Activated CD4-positive, CD25-positive, alpha-beta regulatory T cell treated with anti-CD3 and anti-CD28 coated beads, Interleukin-2, amount 50 U/mL, for 24 hours (primary cell): ENCODE measurements at places on chromosomes 11 and 22.
A peak's percentile ranks its signal among the peaks of the same experiment; 100 is the strongest.

- peak; percentile 44 for ATAC-seq
These were observed 101.8 kb downstream of the USP35 start for GRCh38 chr11:78290293-78291176.

DNA sequence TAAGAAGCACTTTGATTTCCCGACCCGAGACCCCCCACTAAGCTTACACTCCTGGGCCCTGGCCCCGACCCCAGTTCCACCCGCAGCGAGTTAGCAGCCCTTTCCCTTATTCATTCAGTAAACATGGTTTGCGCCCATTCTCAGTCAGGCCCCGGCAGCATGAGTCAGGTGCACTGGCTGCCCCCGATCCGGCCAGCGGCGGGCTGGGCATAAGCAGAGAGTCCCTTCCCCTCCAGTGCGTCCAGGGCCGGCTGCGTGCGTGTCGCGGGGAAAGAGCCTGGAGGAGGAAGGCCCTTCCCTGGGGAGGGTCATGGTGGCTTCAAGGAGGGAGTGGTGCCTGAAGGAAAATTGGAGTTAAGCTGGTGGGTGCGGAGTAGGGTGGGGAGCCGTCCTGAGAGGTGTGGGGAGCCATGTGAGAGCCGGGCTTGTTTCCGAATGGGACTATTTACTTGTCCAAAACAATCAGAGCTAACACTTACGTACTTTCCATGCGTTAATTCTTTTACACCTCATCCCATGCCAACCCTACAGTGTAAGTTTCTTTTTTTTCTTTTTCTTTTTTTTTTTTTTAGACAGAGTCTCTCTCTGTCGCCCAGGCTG, 657 bp downstream of the IGHMBP2 start:
- peak; percentile 7 for ATAC-seq

GRCh38 chr11:79129702-79130101, 311.1 kb downstream of the TENM4 start:
- no peak for ATAC-seq

GRCh38 chr22:31436132-31436531, 36.7 kb downstream of the DRG1 start:
- ATAC-seq = no peak

GRCh38 chr11:102868339-102868738, 6.4 kb downstream of the MMP12 start:
- no peak for ATAC-seq

DNA sequence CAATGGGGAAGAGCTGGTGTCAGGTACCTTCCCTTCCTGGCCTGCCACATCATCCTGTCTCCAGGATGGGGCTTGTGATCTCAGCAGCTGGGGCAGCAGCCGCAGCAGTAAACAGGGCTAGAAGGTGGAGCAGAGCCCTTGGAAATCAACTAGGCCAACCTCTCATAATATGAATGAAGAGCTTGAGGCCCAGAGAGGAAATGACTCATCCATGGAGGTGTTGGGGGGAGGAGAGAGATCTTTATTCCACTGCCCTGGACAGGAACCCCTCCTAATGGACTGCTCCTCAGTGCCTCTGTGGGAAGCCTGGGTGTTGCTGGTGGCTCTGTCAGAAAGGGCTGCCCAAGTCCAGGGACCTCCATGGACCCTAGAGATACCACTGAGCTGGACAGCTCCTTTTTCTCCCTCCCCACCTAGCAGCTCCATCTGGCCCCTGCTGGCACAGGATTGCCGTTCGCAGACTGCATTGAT, 111.8 kb downstream of the OSBP2 start:
- no peak for ATAC-seq

DNA sequence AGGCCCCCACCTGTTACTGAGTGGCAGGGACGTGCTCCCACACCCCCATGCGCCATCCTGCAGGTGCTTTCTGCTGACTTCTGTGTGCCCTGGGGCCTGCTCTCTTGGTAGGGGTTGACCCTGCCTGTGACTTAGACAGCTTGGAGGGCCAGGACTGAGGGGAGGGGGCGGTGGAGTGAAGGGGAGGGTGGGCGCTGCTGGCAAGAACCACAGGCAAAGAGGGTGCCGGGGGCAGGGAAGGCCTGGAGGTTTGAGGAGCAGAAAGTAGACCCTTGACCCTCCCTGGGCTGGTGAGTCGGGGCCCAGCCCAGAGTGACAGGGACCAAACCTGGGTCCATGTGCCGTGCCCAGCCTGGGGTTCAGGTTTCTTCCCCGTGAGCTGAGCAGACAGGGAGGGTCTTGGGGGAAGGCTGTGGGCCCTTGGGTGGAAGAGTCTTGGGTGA, 17.8 kb downstream of the KCNQ1 start:
- ATAC-seq = no peak

GRCh38 chr11:72177656-72178055, 14.3 kb upstream of the FOLR1 start:
- ATAC-seq = no peak

DNA sequence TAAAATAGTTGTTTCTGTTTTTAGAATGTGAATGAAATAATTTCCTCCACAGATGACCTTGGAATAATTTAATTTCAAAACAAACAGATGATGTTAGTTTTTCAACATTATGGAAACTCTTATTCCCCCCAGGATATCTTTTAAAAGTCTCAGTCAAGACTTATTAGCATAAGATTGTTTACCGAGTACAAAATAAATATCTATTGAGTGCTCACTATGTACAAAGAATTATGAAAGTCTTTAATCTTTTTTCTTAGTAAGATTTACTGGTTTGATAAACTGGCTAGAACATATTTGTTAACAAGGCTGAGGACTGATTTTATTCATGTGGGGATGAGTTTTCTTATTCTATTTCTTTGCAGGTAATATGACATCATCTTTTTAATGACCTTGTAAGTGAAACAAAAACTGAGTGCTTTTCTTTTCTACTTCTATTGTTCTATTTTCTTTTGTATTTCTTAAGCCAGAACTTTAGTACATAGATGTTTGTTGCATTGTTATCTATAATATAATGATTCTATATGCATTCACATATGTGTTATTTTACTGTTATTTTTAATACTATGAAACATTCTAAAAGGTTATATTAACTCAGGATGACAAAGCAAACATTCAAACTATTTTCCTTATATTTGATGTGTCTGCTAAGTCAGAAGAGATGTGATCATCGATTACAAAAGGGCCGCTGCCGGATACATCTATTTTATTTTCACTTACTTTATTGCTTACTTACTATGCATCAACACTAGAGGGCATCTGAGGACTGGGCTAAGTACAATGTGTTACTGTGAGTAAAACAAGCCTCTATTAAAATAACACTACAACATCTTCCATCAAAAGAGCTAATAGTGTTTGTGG, 111.0 kb upstream of the ARHGAP42 start:
- no peak for ATAC-seq

DNA sequence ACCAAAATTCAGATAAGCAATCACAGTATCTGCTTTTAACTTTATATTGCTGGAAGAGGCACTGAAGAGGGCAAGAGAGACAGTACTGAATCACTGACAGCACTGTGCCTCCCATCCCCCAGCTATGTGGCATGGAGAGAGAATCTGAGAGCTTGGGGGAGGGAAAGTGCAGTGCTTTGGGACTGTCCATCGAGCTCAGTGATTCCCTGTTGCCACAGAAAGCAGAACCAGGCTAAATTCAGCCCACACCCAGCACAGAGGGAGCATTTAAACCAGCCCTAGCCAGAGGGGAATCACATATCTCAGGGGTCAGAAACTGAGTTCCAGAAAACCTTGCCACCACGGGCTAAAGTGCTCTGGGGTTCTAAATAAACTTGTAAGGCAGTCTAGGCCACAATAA, 44.3 kb downstream of the KCNQ1 start:
- no peak for ATAC-seq

GRCh38 chr11:67355794-67356386, 2.5 kb upstream of the POLD4 start:
- no peak for ATAC-seq

- ATAC-seq = no peak
These were observed 57.4 kb downstream of the BUD13 start for GRCh38 chr11:116715383-116715782.

GRCh38 chr11:128714881-128715280, 21.0 kb downstream of the FLI1 start:
- peak; percentile 33 for ATAC-seq

DNA sequence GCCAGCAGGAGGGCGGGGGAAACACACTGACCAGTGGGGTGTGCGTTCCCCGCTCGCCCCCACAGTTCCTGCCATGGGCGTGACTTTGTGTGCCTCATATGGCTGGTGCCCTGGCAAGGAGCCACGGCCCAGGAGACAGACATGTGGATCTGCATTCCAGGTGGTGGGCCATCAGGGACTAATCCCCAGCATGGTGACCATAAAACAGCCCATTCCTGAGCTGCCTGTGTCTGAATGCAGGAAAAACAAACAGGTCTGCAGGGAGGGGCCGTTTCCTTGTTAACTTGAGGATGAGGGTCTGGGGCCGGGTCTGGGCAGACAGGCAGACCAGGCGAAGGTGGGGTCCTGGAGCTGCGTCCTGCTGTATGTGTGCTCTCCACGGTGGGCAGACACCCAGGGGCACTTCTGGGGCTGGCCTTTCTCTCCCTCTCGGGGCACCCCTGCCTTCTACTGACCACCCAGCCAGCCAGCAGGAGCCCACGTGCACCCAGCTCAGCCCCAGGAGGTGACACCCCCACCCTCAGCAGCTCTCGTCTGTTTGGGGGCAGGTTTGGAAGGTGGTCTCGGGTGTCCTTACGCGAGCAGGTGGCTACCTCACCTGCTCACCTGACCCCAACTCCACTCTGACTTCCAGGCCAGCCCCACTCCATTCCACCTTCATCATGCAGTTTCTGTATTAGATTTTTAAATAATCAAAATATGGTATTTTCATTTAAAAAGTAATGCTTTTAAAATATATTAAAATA, 120.3 kb downstream of the KCNQ1OT1 start:
- no peak for ATAC-seq

DNA sequence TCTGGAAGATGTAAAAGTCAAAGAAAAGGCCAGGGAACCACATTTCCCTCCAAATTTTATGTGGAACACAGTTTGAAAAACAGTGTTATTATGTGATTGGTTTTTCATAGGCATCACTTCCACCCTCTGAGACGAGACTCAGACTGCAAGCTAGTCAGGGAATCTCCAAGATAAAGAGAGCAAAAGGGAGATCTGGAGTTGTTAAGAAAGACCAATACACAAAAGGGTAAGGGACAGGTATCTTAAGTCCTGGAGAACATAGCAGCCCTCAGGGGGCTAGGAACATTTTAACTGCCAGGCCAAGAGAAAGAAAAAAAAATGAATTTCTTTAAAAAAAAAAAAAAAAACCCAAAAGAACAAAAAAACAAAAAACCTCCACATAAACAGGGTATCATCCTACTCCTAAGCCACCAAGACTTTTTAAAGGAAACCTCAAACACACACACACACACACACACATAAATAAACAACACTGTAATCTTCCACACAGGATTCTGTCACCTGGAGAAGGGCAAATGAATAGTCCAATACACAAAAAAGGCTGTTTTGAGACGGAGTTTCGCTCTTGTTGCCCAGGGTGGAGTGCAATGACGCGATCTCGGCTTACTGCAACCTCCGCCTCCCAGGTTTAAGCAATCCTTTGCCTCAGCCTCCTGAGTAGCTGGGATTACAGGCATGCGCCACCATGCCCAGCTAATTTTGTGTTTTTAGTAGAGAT, 44.5 kb downstream of the CELF1 start:
- ATAC-seq = no peak

DNA sequence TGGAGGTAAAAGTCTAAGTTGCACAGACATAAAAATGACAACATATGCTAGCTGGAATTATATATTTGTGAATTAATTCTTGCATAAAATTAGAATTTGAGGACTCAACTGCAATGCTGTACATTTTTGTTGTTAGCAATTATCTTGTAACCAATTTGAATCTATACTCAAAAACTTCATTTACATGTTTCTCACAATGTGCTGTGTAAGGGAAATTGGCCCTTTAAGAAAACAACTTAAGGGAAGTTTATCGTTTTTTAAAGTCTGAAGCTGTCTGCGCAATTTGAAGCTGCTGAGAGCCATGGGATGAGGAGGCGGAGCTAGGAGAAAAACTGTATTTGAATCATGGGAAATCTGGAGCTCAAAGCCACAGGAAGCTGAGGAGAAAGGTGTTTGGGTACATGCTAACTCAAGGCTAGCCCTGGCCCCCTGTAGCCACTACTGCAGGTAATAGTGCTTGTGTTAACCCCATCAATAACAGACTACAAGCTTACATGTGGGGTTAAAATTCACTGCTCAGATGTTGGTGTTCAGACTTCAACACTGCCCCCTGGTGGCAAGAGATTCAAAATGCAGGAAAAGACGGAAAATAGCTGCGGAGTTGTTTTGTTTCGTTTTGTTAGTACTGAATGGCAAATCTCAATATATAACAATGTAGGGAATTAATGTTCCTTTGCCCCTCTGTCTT, 126.1 kb downstream of the BRD1 start:
- ATAC-seq = no peak

GRCh38 chr11:33652431-33652830, 48.2 kb downstream of the C11orf91 start:
- no peak for ATAC-seq

DNA sequence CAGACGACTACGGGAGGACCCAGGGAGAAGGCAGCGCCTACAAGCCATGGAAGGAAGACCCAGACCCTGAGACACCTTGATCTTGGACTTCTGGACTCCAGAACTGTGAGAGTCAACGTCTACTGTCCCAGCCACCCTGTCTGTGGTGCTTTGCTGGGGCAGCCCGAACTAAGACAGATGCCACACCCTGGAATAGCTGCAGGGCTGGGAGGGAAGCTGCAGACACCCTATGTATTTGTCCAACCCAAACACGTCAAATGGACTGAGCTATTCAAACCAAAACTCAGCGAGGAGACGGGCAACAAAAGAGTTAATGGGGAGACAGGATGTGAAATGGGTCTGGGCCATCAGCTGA, 169.3 kb downstream of the CTTN start:
- ATAC-seq = no peak

GRCh38 chr11:97974798-97975498, 1045.8 kb upstream of the CNTN5 start:
- no peak for ATAC-seq
